ENCODE measurements at places on chromosomes 1 and 21. TPM values are rescaled to one million over a fixed set of nuclear protein-coding genes. Genes with fewer than 3 reads are reported as not detected.

PIK3CD gene
- 4.2 TPM for total RNA-seq

SLC5A3 gene
- total RNA-seq: 4.9 TPM

IRF6 gene
- 1.5 TPM for total RNA-seq

CADM3 gene
- 0.06 TPM for total RNA-seq

CTSK gene
- 0.81 TPM for total RNA-seq

PPIAL4G gene
- not detected for total RNA-seq

DNAJB4 gene
- 75.9 TPM for total RNA-seq

Measured in bladder microvascular endothelial cell (primary cell).